ENCODE measurements at places on chromosomes 1 and 21.

GRCh38 chr1:12616709-12617373 lies 1.2 kb downstream of the DHRS3 start:
- peak; percentile 51 for DNase-seq

DNA sequence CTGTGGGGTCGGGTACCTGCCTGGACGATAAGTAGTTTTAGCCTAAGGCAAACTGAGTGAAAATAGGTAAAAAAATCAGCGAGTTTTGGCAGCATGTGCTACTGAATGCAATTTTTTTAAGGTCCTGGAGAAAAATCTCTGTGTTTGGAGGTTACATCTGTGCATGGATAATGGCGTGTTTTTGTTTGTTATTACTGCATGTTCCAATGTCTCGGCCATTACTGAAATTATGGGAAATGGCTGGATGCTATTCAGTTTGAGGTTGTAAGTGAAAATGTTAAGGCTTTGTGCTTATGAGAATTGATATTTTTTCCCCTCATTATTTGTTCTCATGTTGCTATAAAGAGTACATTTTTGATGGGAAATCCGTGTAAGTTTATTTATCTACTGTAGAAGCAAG lies 441.7 kb downstream of the PRDM2 start:
- no peak for DNase-seq

DNA sequence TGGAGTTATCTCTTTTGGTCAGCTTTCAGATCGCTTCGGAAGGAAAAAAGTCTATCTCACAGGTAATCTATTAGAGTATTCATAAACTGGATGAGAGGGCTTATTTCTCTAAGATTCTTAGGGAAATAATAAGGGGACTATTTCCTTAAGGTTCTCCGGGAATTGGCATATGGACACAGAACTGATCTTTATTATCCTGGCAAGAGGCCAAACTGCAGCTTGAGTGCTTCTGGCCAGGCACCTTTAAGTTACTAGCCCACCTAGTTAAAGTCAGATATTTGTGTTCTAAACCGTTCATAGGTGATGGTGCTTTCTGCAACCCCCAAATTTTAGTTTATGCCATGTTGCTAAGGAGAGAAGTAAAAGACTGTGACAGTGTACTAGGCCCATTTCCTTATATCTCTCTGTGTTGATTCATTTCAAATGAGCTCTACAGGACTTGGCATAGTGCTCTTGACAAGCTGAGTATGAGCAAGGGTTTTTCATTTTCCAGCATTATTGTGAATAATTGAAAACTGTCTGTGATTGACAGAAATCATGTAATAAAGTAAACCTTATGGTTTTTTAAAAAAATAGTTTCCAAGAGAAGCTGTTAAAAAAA lies 43.4 kb downstream of the SLC22A15 start:
- no peak for DNase-seq

DNA sequence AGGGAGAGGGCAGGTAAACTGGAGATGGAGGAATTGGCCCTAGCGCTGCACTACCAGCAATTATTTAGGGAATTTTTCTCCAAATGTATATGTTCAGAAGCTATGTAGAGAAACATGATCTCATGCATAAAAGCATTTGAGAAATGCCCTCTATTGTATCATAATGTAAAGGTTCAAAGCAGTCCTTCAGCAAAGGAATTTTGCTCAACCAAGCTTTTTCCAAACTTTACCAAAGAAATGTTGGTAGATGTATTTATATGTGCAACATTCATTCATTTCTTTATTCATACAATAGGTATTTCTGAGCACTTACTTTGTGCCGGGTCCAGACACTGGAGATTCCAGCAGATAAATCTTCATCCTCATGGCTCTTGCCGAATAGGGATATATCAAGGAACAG lies 64.4 kb downstream of the XCL1 start:
- DNase-seq = no peak

- DNase-seq = no peak
Observed at GRCh38 chr1:217059401-217059800, 336.2 kb upstream of the ESRRG start.

DNA sequence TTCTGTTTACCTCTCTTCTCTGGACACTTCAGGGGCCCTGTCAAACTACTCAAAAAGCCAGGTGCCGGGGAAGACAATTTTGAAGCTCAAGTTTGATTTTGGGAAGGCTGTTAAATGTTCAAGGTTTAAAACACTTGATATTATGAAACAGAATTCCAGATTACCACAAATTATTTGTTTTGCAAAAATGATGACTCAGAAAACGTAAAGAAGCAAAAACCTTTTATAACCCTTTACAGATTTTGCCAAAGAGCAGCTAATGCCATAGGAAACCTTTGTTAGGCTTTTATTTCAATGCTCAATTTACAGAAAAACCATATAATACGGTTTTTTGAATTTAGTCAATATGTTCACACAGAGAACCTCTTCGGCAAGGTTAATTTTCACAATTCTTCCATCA lies 593.4 kb upstream of the ZP4 start:
- no peak for DNase-seq

GRCh38 chr1:77273891-77274290 lies 7.9 kb upstream of the AK5 start:
- DNase-seq = no peak

DNA sequence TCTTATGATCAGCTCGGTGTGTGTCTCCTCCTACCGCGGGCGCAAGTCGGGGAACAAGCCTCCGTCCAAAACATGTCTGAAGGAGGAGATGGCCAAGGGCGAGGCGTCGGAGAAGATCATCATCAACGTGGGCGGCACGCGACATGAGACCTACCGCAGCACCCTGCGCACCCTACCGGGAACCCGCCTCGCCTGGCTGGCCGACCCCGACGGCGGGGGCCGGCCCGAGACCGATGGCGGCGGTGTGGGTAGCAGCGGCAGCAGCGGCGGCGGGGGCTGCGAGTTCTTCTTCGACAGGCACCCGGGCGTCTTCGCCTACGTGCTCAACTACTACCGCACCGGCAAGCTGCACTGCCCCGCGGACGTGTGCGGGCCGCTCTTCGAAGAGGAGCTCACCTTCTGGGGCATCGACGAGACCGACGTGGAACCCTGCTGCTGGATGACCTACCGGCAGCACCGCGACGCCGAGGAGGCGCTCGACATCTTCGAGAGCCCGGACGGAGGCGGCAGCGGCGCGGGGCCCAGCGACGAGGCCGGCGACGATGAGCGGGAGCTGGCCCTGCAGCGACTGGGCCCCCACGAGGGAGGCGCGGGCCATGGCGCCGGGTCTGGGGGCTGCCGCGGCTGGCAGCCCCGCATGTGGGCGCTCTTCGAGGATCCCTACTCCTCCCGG lies 1.5 kb downstream of the KCNC4 start:
- no peak for DNase-seq

GRCh38 chr1:153260585-153261280 lies 1.2 kb downstream of the LORICRIN start:
- DNase-seq = peak; percentile 26

DNA sequence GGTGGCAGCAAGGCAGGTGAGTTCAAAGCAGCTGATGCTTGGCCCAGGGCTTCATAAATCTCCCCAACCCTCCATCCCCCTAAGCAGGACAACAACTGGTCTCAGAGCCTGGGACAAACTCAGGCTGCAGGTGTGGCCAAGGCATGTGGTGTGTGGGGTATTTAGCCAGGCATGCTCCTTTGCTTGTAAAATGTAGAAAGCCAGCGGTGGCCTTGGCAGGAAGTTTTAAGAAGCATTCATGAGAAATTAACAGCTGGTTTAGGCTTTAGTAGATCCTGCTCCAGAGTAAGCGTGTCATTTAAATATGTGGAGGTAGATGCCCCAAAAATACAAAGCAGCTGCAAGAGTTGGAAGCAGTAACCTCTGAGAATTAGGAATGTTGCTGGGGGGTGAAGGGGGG lies 44.8 kb downstream of the NTPCR start:
- peak; percentile 33 for DNase-seq

DNA sequence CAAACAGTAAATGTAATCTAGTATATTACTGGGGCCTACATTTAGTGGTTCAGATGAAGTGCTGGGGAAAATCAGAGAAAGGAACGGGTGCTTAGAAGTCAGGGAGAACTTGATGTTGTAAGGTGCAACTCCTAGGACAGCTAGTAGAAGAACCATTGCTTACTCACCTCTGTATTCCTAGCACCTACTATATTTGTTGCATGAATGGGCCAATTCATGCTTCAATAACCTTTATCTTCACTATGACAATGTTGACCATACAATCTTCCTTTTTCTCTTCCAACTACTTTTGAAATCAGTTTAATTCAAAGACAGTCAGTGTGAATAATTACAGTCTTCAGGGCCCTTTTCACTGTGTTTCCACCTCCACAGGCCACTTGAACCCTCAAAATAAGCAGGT lies 125.0 kb upstream of the DMRTA2 start:
- DNase-seq = no peak

DNA sequence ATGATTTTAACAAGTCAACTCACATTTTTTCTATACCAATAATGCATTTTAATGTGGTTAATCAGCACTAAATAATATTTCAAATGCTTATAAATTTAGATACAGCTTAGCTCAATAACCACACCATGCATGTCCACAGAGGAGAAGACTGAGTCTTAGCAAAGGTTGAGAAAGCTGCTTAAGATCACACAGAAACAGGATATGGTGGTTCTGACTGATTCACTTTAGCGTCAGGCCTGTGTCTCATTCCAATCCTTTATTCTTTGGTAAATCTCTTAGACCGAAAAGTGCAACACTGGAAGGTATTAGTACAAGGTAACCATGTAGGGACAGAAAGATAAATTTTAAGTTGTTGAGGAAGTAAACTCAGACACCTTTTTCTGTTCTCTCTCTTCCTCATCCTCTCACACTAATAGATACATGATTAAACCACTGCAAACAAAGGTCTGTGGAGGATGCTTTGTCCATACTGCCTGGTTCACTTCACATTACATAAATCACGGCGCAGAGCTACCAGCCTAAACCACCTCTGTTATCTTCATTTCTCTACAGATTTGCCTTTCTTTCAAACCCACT lies 139.0 kb downstream of the DPYD start:
- no peak for DNase-seq

GRCh38 chr1:248013229-248013710 lies at the start of gene OR2L5:
OR2L5 (plus strand) TSS chr1:248013660; CDS start chr1:248021948, 8,288 bp downstream.
- no peak for DNase-seq

DNA sequence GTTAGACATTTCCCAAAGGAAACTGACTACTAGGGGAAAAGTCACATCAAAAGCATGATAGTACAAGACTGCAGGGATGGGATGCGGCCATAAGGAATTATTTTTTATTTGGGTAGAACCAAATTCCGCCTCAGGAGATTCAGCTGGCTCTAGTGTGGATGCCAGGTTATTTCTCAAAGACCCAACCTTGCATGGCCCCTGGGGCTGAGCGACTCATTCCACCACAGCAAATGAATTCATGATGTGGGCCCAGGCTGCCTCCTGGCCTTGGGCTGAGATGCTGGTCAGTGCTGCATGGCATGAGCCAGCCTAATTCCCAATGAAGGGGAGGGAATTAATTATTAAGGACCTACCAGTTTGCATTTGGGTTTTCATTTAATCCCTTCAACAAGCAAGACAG lies 11.8 kb downstream of the TMEM35B start:
- DNase-seq = no peak

- peak; percentile 86 for DNase-seq
Observed at GRCh38 chr1:43565600-43566360, 35.1 kb downstream of the PTPRF start.

DNA sequence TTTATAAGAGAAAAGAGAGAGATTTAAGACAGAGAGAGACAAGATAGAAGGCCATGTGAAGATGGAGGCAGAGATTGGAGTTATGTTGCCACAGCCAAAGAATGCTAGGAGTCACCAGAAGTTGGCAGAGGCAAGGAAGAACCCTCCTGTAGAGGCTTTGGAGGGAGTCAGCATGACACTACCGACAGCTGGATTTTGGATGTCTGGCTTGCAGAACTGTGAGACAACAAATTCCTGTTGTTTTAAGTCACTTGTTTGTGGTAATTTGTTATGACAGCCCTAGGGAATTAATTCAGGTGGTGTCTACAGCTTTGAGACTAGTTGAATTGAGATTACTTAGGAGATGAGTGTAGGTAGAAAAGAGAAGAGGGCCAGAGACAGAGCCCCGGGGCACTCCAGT lies 158.5 kb downstream of the DNM3 start:
- DNase-seq = no peak

GRCh38 chr1:116257341-116257767 lies 115.7 kb upstream of the ATP1A1 start:
- DNase-seq = no peak

Measured in right hindlimb (tissue), 1 donor.